ENCODE measurements at places on chromosomes 1 and 21.
A peak's percentile ranks its signal among the peaks of the same experiment; 100 is the strongest.

DNA sequence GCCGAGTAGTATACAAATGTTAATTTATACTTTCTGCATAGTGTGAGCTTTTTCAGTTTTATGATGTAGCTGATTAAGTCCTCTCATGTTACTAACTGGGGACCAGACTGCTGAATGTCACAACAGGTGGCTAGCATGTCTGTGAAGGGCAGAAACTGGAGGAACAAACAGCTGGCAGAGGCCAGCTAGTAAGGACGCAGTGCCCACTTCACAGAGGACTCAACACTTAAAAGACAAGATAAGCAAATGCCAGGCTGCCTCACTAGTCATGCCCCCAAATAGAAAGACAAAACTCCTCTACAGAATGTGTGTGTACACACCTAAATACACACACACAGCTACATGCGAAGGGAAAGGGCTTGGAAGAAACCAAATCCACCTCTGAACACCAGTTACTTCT, 73.8 kb upstream of the ZNF678 start:
- no peak for DNase-seq

GRCh38 chr1:203632941-203633340, 6.3 kb downstream of the ATP2B4 start:
- no peak for DNase-seq

GRCh38 chr1:10975567-10976326, 36.7 kb upstream of the TARDBP start:
- no peak for DNase-seq

DNA sequence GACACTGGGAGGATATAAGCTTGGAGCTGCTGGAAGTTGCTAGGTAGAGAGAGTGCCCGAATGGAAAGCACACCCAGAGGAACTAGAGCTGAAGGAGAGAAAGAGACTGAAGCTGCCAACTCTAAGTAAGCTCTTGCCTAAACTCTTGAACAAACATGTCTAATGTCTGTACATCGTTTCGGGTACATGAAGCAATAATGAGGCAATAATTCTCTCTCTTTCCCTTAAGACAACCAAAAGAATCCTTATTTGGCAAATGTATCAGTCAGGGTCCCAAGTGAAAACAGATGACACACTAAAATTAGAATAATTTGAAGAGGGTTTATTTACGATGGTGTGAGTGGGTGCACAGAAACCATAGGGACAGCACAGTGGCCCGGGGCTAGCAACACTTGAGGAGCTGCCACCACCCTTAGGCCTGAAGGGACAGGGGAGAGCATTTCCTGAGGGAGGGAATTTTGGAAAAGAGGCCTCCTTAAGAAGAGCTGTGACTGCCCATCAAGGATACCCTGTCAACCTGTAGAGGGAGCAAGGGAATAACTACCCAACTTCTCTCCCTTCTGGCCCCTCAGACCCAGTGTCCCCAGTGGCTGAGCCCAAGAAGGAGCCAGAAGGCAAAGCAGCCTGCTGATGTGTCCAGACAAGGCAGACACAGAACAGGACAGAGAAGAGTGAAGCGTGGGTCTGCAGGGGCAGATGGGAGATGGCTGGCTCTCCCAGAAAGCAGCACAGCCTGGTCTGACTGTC, 36.1 kb upstream of the KHDRBS1 start:
- DNase-seq, result no peak

- DNase-seq, result no peak
Measured at GRCh38 chr1:41803656-41804055, 115.1 kb downstream of the HIVEP3 start.

DNA sequence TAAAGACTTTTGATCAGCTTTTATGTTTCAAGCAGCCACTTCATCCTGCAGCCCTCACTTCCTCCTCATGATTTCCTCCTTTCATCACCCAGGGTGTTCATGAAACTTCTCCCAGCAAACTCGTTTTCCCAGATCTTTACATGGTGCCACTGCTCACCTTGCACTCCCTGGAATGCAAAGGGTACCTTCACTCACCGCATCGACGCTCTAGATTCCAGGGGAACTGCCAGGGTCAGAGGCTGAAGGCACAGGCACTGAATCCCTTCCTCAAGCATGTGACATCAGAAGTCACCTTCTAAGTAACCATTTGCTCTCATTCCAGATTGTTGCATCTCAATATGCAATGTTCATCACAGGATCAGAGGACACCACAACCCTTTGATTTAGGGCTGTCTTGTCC, 82.8 kb downstream of the PRKAB2 start:
- DNase-seq, result no peak

DNA sequence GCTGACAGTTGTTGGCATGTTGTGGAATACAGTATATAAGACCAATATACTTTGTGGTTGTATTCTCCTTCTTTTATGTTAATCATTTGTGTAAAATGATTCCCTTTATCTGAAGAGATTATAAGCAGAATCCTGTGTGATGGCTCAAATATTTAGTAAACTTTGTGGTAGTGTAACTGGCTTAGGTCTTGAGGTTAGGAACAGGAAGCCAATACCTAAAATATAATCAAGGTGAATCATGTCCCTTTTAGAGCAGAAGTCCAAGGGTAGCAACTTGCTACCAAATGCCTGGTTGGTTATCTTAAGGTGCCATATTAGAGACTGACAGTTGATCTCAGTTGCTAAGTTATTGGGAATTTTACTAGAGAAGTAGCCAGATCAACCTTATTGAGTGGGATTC, 398.5 kb upstream of the ADAMTS5 start:
- no peak for DNase-seq

DNA sequence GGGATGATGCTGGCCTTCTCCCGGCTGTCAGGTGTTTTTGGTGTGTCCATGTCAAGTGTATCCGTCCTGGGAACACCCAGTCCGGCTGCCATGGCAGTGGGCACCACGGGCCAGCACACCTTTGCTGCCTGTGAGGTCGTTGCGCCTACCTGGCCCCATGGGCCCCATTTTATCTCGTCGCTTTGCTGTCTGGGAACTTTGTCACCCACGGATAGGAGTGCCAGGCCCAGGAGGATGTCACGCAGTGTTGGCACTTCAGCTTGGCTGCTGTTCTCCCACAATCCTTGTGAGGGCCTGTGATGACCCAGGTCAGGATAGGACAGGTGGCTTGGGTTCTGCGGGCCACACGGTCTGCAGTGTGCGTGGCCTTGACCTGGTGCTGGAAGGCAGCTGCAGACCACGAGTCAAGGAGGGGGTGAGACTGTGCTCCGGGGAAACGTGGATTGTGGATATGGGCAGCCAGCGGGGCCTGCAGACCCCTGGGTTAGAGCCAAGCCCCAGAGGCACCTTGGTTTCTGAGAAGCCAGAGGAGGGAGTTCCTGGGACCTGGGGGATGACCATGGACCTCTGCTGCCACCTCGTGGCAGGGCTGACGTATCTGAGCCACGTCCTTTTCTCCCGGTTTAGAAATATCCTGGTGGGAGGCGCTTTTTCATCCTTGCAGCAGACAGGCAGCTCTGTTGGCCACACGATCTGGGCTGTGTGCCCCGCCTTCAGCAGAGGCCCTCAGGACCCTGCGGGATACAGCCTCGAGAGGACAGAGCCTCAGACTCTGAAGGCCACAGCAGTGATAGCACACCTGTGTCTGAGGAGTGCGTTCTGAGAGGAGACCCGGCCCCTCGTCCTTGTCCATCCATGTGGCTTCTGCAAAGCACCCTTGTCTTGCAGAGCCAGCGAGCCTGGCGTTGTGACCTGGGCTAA, 161.1 kb upstream of the COL6A1 start:
- peak; percentile 67 for DNase-seq

DNA sequence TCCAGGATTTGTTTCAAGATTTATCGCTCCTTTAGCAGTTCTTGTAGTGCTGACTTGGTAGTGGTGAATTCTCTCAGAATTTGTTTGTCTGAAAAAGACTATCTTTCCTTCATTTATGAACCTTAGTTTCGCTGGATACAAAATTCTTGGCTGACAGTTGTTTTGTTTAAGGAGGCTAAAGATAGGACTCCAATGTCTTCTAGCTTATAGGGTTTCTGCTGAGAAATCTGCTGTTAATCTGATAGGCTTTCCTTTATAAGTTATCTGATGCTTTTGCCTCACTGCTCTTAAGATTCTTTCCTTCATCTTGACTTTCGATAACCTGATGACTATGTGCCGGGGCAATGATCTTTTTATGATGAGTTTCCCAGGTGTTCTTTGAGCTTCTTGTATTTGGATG, 28.9 kb downstream of the RPAP2 start:
- no peak for DNase-seq

DNA sequence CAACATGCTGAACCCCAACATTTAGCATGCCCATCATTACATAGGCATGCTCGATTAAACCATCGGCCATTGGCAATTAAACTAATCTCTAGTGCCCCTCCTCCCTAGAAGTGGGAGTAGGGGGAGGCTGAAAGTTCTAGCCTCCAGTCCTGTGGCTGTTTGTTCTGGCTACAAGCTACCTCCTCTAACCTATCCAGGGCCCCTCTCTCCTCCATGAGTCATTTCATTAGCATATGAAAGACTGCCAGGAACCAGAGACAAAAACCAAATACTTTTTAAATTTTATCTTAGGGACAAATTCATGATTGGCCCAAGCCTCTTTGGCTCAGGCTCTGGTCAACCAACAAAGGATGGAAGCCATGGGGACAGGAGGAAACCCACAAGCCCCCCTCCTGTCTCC, 231.1 kb downstream of the CACNA1E start:
- DNase-seq, result no peak

DNA sequence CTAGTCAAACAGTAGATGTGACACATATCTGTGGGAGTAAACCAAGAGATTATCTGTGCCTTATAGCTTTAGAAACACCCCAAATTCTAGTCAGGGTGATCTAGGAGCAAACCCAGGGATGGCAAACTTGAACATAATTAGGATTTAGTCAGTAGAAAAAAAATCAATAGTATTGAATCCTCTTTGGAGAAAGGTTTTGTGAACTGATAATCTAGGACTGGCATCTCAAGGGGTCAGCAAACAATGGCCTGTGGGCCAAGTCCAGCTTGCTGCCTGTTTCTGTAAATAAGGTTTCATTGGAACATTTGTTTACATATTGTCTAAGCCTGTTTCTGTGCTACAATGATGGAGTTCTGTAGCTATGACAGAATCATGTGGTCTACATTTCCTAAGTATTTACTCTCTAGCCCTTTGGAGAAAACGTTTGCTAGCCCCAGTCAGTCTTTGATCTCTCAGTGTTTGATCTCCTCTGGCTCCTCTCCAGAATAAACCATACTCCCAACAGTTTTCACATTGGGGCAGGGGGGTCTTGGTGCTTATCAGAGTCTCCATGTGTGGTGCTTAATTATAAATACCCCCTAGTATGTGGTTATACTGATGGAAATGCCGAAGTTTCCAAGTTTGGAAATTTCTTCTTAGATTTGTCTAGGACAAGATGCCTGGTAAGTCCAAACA, 385.8 kb downstream of the NTNG1 start:
- no peak for DNase-seq

DNA sequence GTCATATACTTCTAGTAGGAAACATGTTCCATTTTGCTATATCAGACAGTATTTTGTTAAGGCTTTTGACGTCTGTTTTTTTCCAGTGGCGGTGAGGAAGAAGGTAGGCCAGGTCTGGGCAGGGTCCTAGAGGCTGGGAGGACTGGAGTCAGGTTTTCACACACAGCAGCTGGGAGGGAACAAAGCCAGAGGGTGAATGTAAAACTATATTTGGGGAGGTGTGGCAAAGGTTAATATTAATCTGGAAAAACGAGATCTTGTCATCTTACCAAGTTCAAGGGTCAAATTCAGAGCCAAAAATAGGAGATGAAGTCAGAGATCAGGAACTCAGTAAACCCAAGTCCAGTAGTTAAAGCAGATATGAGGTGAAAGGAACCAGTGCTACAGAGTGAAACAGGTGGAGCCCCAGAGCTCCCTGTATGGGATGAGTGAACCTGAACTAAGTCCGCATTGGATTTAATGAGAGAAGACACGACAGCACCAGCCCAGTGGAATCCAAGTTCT, 10.7 kb upstream of the OTUD7B start:
- DNase-seq, result no peak

DNA sequence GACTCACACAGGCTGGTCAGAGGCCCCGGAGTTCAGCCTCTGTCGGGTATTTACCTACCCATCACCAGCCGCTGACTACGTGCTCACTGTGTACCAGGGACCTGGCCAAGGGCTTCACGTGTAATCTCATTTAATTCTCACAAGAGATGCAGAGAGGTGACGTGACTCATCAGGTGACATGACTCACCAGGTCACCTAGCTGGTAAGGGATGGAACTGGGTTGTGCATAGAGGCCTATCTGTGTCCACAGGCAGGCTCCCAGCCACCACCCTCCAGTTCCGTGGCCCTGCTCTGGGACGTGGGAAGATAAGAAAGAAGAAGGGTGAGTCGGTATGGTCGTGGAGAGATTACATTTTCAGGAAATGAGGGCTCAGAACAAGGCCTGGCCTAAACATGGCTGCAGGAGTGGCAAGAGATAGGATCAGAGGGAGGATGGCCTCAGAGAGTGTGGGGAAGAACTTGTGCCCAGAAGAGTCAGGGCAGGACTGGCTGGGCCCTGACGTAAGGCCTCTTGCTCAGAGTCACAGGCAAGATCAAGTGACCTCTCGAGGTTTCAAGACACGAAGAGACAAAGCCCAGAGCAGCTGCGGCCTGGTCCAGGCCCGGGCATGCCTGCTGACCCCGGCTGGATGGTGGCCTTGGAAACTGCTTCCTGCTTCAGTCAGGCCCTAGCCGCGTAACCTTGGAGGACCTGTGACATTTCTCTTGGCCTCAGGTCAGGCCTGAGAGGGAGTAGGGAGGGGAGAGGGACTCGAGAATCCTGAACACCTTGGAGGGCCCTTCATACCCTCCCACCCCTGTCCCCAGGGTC, 52.7 kb upstream of the WASF2 start:
- no peak for DNase-seq

DNA sequence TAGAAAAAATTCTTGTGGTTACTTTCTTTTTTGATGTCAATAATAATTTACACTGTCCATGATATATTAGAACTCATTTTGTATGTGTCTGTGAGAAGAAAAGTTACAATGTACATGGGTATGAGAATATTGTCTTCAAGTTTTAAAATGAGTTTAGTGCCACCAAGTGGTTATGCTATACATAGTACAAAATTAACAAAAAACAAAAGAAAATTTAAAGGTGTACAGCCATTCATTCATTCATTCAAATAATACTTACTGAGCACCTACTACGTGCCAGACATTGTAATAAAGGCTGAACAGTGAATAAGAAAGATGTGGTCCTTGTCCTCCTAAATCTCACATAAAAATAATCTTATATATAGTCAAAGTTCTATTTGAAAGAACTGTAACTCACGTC, 27.7 kb downstream of the UCHL5 start:
- DNase-seq, result no peak

DNA sequence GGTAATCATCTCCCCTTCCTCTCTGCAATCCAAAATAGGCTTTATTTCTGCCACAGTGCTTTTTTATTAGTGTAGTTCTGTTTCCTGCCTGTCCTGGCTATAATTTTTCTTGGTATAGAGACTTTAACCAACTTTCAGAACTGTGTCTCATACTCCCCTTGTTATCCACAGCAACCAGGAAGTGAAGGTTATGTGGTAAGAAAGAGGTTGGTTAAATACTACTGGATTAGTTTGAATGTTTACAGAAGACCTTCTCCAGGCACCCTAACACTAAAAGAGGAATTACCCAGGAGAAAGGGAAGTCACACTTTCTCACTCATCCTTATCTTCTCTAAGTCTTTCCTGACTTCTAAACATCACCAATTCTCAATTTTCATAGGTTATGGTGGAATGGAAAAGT, 17.8 kb upstream of the TNFSF4 start:
- no peak for DNase-seq
